ENCODE measurements at places on chromosomes 12 and 14. TPM values are rescaled to one million over a fixed set of nuclear protein-coding genes. Genes with fewer than 3 reads are reported as not detected.

The BEGAIN gene
- total RNA-seq, result 6.6 TPM

The CIROP gene
- not detected for total RNA-seq

The PLEKHA5 gene
- 82.8 TPM for total RNA-seq

The KRAS gene
- 54.7 TPM for total RNA-seq

DNA sequence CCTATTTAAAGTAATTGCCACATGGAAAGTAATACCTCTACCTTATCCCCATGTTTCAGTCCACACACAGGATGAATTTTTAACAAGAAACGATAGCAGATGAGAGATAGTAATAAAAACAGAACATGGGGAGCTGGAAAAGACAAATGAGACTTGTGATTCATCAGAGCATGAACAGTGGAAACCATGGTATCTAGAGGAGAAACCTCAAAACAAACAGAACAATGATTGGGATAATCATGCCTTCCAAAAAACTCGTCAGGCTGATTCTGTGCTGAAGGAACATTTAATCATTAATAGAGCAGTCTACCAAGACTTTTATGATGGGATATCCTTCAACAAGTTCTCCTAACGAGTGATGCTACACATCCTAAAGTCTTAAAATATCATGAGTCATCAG is 1390.7 kb downstream of the FSCB start:
- no peak for DNase-seq
- no peaks in the 10 kb centered on the region for H3K4me1 ChIP-seq
- H3K4me3 ChIP-seq, result no peak overlapping the region
- no peak overlapping the region for H3K27ac ChIP-seq

DNA sequence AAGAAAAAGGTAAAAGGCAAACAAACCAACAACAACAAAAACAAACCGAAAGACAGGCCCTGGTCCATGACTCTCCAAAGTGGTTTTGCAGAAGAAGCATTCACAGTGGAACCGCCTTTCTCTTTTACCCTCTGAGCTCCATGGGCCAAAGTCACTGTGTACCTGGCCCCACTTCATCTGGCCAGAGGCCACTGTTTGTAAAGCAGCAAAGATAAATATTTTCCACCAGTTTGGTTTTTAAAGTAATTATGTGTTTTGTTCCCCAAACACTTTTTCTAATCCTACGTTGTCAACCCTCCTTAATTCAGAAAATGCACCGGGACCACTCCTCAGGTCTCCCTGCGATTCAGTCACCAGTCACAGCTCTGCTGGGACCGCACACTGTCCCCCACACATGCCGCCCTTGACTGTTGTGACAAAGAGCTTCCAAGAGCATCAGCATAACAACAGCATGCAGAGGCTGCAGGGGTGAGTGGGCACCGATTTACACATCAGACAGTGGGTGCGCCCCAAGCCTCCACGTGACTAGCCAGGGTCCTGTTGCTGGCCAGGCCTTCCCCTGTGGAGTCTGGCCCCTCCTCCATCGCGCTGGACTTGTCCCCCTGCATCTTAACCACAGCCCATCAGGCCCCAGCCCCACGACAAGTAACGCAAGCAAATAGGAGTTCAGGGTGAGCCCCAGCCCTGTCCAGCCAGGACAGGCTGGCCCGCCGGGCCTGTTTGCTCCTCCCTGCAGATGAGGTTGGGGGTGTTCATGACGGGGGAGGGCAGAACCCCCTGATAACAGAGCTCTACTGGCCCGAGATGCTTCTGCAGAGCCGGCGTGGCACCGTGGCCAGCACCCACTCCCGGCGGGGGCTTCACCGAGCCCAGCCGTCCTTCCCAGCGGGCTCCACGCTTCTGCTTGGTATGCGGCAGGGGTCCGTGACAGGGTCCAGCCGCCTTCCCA is 65.2 kb upstream of the DIO3 start:
- no peaks in the 10 kb centered on the region for H3K36me3 ChIP-seq
- no peak overlapping the region for H3K4me3 ChIP-seq
- DNase-seq, result no peak
- no peak overlapping the region for H3K27ac ChIP-seq

GRCh38 chr14:74401504-74402241 is 24.3 kb downstream of the SYNDIG1L start:
- H3K4me1 ChIP-seq, result peaks cover 39% of the 10 kb centered on the region
- DNase-seq, result peak; percentile 82
- no peaks in the 10 kb centered on the region for H3K36me3 ChIP-seq
- no peaks in the 10 kb centered on the region for H3K27me3 ChIP-seq
- peak overlapping the region; percentile 72 for H3K27ac ChIP-seq

DNA sequence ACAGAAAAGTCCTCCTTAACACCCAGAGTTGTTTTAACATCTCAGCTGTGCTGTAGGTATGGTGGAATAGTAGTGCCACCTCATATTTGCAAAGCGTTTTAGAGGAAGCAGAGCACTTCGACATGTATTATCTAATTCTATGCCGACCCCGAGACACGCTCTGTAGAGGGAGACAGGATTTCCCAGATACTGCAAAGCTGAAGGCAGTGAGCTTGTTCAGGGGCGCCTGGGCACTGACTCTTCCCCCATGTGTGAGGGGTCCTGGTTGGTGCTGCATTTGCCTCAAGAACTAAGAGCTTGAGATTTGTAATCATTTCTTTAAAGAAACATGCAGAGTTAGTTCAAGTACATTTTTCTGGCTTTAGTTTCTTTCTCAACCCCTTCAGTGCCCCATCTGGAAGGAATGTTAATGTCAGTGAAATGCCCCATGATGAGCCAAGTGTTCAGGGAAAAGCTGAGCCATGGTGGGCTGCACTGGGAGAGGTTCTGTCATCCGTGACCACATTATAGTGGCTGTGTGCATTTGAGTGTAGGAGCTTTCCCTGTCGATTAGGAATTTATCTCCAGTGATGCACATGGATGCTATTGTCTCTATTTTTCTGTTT is 66.3 kb downstream of the MBIP start:
- no peaks in the 10 kb centered on the region for H3K27me3 ChIP-seq
- H3K27ac ChIP-seq, result no peak overlapping the region
- H3K36me3 ChIP-seq, result no peaks in the 10 kb centered on the region
- peaks cover 5% of the 10 kb centered on the region for H3K4me1 ChIP-seq
- no peak overlapping the region for H3K4me3 ChIP-seq
- peak; percentile 76 for DNase-seq

DNA sequence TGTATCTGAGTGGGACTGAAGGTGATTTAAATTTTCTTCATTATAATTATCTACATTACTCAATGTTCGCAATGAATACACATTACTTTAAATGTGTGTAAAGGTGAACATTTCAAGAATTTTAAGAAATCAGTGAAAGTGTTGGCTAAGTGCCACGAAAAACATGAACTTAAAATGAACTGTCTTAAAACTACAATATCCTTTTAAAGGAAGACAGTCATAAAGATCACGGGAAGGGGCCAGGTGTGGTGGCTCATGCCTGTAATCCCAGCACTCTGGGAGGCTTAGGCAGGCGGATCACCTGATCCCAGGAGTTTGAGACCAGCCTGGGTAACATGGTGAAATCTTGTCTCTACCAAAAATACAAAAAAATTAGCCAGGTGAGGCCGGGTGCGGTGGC is 11.2 kb downstream of the MOK start:
- no peak overlapping the region for H3K4me3 ChIP-seq
- H3K27ac ChIP-seq, result no peak overlapping the region
- H3K4me1 ChIP-seq, result no peaks in the 10 kb centered on the region
- DNase-seq, result no peak
- H3K36me3 ChIP-seq, result no peaks in the 10 kb centered on the region

Data from GM23338 (cell line).